ENCODE measurements at places on chromosomes 3 and 15.

DNA sequence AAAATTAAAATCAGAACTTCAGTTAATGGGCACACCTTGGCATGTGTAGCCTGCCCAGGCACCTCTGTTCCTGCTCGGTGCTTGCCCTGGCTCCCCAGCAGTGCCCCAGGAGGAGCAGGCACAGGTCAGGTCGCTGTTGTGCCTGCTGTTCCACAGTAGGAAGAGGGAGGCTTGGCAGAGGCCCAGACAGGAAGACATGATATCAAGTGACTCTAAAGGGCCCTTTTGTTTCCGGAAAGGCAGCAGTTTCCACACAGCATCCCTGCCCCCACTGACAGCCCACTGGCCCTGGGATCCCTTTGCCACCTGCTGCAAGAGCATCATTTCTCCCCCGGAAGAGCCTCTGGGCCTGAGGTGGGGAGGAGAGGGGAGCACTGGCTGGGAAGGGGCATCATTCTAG, 40.5 kb upstream of the HES1 start:
- peak; percentile 56 for DNase-seq

DNA sequence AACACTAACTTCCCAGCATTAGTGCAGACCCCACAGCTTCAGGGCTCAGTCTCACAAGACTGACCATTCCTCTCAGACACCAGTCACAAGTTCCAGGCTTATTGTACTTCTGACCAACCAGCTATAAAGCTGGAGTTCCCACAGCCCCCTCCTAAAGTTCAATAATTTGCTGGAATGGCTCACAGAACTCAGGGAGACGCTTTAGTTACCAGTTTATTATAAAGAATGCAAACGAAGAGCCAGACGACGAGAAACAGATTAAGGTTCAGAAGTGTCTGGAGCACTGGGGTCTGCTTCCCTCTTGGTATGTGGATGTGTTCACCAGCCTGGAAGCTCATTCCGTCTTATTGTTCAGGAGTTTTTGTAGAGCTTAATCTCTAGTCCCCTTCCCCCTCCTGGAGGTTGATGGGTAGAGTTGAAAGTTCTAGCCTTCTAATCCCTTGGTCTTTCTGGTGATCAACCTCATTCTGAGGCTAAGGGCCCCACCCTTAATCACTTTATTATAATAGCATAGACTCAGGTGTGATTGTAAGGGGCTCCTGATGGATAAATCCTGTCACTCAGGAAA, 4.8 kb upstream of the CSRNP1 start:
- no peak for DNase-seq

- DNase-seq: peak; percentile 42
These were observed 504.2 kb upstream of the PROK2 start for GRCh38 chr3:72288955-72289691.

GRCh38 chr3:18725668-18726407, 300.7 kb upstream of the SATB1 start:
- peak; percentile 37 for DNase-seq

DNA sequence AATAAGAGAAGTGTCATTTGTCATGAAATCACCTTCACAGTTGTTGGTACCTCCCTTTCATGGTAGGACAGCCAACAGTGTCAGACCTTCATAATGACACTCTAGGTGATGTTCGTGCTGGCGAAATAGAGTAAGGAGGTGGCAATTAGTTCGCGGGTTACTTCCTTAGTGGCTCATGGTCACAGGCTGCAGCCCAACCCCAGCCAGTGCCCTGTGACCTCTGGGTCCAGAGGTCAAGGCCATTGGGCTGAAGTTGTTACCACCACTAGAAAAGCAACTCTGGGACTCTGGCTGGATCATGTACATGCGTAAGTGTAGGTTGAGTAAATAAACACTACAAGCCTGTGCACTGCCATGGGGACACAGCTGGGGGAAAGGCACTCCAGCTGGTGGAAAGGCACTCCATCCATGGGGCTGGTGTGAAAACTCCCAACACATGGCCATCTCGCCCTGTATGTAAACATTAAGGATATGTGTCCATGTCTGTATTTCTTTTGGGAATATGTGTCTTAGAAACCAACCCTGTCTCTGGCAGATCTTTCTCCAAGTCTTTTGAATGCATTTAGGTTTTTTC, 106.7 kb downstream of the RYK start:
- no peak for DNase-seq

GRCh38 chr3:65992106-65992505, 46.6 kb downstream of the MAGI1 start:
- DNase-seq: peak; percentile 63

GRCh38 chr15:87829332-87830050, 427.0 kb downstream of the NTRK3 start:
- peak; percentile 39 for DNase-seq

GRCh38 chr3:69542805-69543429, 157.0 kb upstream of the FRMD4B start:
- DNase-seq: no peak

DNA sequence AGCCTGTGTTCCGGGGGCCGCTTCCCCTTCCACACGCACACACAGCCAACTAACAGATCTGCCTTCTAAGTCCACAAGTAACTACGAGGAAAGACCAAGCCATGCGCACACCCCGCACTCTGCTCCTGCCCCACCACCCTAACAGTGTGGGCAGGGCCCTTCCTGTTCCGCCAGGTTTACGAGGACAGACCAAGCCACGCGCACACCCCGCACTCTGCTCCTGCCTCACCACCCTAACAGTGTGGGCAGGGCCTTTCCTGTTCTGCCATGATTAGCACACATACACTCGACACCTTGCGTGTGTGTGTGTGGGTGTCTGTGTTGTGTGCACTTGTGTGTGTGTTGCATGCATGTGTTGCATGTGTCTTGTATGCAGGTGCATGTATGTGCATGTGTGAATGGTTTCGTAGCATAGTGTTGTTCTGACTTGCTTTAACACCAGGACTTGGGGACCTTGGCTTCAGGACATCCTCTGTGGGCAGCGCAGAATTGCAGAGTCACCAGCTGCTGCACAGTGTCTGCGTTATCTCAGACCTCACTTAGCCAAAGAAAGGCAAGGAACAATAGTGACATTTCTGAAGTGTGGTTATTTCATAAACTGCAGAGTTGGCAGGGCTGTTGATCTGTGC, 114.4 kb downstream of the CHSY1 start:
- DNase-seq: no peak

DNA sequence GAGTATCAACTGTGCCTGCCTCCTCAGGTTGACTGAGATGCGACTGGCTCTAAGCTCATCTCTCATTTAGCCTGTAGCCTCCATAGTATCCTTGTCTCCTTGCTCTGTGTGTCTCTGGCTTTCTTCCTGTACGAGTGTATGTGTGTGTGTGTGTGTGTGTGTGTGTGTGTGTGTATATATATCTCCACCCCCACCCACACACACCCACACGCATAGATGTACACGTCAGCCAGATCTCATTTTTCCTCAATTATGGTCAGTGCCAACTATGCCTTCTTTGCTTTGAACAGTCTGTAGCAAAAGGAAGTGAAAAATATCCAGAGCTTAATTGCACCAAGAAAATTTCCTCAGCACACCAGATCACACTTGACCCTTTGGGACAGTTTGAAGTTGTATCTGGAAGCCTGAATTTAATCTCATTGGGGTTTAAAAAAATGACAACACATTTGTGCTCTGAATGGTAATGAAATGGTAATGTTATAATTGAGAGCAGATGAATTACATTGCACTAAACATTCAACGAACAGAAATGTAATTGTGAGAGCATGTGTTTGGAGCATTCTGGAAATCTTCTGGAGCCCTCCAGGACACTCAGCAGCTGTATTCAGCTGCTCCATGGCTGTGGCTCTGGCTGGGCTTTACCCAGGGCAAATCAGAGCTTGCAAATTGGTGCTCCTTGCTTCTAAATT, 63.6 kb downstream of the RYR3 start:
- DNase-seq: no peak

DNA sequence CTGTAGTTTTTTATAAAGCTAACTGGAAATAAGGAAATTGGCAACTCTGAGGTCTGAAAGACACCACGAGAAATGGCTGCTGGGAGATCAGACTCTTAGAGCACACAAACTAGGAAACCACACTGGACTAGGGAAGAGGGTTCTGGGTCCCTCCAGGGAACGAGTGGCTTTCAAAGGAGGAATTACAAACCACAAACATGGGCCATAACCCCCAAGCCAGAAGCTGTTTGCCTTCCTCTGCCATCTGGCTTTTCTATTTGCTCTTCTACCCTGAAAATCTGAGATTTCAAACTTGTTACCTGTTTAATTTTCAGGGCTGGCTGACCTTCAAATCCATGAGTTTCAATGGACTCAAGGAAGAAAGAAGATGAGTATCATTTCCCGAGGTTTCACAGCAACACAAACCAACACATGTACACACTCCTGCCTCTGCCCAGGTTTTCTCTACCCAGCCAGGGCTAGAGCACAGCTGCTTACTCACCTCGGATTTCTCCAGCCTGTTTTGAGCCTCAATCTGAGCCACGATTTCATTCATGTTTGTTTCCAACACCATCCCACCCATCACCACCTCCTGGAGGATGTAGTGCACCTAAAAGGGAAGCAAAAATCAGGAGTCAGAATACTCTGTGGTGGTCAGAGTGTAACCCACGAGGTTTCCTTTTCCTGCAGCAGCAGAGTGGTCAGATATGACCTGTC, 22.6 kb upstream of the ANPEP start:
- peak; percentile 50 for DNase-seq

DNA sequence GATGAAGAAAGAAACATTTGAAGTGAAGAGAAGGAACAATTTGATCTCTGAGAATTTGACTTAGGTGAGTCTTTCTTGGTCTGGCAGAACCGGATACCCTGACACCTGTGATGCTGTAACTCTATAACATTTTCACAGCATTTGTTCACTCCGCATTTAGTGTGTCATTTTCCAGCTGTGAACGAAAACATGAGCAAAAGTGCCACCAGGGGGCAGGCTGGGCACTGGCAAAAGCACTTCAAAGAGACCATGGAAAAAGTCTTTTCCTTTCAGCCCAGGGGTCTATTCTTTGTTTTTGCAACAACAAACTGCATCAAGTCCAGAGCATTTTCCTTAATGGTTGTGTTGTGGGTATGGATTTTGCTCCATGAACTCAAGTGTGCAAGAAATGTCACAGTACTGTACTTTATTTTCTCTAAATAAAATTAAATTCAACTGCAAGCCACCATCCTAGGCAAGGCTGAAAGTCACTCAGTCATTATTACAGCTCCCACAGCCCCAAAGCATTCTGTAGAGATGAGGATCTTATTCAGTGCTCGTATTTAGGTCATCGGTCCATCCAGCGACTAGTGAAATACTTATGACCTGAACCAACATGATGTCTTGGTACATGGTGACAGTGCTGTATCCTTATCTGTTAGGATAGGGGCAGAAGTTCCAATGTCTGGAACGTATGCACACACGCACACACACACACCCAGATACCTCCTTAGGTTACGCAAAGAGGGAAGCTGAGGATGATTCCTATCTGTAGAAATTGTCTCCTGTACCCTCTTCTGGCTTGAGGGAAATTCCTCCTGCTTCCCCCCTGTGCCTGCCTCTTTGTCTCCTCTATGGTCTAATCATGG, 125.5 kb downstream of the GADL1 start:
- peak; percentile 60 for DNase-seq

DNA sequence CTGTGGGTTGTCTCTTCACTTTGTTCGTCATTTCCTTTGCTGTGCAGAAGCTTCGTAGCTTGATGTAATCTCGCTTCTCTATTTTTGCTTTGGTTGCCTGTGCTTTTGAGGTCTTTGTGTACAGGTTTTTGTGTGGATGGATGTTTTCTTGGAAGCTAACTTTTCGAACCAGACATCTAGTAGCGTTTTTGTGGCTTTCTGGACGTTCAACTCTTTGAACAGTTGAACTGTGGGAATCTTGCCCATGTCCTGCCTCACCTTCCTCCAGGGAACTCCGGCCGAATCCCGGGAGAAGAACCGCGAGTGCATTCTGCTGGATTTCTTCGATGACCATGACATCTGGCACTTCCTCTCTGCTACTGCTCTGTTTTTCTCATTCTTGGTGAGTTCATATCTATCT, 70.6 kb downstream of the USF3 start:
- no peak for DNase-seq
